ENCODE measurements at places on chromosomes 2 and 18. TPM values are rescaled to one million over a fixed set of nuclear protein-coding genes. Genes with fewer than 3 reads are reported as not detected.

The DLGAP1 gene
- polyA plus RNA-seq: 7.5 TPM

The RAB3GAP1 gene
- polyA plus RNA-seq: 57.8 TPM

The ACMSD gene
- 41.7 TPM for polyA plus RNA-seq

The KCNS3 gene
- 5.9 TPM for polyA plus RNA-seq

The ATF2 gene
- polyA plus RNA-seq: 71.0 TPM

The ALK gene
- polyA plus RNA-seq: 0.50 TPM

The PLEK gene
- 6.8 TPM for polyA plus RNA-seq

The TMEM163 gene
- polyA plus RNA-seq: 1.3 TPM

- DNase-seq: no peak
Measured at GRCh38 chr18:31232775-31233424, 70.2 kb upstream of the DSC1 start.

DNA sequence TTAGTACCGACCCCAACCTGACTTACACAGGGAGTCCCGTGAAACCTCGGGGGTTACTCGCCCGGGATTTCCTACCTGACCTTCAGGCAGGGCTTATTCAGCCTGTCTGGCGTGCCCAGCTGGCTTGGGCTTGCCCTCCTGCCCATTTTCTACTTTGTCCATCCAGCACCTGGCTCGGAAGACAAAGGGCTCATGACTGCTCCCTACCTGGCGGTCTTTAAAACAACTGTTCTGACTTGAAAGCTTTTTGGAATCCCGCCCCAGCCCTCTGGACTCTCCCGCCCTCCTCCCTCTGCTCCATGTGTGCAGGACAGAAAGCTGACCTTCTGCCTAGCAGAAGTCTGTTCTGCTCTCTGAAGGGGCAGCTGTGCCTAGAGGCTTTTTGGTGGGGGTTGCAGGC lies 43.1 kb downstream of the ACKR3 start:
- no peak for DNase-seq

DNA sequence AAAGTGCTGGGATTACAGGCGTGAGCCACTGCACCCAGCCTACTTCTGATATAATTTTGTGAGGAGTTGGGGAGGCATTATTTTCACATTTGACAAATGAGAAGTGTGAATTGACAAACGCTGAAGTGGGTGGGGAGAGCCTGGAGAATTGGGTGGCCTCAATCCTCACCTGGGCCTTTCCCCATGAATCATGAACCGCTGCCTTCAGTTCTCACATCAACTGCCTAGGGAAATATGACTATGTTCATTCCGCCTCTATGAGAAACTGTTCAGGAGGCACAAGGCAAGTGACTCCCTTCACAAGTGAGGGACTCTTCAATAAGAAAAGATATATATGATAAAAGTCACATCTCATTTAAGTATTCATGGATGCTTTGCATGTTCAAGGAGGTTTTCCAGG lies 96.6 kb upstream of the RND3 start:
- DNase-seq: no peak

DNA sequence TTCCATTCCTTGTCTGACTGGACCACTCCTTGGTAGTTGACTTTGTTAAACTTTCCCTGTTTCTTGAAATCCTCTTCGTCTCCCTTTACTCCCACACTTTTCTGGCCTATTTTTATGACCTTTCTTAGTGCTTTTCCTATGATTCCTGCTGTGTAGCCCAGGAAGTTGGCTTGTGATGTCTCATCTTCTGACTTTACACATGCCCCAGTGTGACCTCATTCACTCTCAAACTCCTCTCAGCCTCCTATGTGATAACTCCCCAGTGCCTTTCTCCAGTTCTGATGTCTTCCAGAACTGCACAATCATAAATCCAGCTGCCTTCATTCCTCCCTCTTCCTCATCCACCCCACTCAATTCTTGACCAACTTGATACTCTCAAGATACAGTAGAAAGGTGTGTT lies 407.6 kb downstream of the TGIF1 start:
- no peak for DNase-seq

GRCh38 chr2:113709022-113709421 lies 47.4 kb downstream of the SLC35F5 start:
- no peak for DNase-seq

DNA sequence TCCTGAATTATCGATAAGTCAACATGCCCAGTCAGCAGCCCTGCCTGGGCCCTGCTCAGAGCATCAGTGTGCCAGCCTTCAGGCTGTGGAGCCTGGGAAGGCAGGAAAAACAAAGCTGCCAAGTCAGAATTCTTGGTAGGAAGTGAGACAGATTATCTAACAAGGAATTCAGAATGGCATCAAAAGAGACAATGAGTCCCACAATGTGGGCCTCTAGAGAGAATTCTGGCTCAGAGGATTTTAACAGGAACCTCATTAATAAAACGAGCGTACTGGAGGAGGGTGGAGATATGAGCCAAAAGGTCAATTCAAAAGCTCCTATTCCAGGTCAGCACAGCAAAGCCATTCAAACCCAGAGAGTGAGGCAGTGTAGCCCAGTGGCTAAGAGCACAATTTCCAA lies 327.6 kb upstream of the MMADHC start:
- DNase-seq: no peak

DNA sequence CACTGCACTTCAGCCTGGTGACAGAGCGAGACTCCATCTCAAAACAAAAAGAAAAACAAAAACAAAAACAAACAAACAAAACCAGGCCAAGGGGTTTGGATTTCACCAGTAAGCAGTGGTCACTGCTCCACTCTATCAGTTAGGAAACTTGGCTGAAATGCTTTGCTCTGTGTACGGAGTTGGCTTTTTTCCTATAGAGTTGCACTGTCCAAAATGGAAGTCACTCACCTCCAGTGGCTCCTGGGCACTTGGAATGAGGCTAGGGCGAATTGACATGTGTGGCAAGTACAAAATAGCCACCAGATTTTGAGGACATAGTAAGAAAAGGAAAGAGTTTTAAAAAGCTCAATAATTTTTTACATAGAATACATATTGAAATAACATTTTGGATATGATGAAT lies 228.7 kb downstream of the LOXHD1 start:
- no peak for DNase-seq

DNA sequence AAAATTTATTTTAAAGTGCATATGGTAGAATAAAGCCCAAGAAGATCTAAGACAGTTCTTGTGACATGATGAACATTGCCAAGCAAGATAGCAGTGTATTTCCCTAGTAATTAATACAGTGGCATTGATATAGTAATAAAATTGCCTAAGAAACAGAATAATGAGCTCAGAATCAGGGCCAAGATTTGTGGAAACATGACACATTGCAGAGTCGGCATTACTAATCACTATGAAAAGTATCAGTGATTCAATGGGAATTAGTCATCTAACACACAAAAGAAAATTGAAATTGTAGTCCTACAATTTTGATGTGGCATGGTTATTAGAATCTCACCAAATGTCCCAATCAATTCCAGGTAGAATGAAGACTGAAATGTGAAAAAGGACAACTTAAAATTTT lies 243.0 kb upstream of the CYRIA start:
- DNase-seq: no peak

- no peak for DNase-seq
Measured at GRCh38 chr18:49207361-49207760, 253.1 kb downstream of the DYM start.

- no peak for DNase-seq
Measured at GRCh38 chr2:72138921-72139381, 8.7 kb downstream of the CYP26B1 start.

DNA sequence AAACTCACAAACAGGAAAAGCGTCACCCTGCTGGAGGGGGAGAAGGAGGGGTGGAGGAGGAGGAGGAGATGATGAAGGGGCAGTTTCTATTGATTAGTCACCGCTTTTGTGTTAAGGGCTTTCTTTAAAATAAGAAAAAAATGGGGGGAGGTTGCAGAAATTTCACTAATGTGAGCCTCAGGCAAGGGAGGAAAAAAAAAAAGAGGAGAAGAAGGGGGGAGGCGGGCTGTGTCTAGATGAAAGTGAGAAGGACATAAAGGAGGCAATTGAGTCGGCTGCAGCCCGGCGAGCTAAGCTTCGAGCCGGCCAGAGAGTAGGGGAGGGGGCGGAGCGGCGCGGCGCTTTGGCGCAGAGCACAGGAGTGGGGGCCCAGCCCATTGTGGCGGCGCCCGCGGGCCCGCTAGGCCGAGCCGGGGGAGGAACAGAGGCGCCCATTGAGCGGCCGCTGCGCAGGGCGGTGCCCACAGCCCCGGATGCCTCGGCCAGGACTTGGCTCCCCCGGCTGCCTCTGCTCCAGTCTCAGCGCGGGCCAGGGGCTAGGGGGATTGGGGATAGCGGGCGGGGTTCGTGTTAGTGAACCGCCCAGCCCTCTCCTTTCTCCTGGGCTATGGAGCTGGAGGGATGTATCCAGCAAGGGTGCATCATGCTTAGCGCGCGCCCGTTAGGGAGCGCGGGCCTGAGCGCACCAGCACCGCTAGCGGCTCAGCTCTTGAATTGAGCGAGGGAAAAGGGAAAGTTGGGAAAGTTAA lies 7.9 kb downstream of the PAX3 start:
- no peak for DNase-seq

DNA sequence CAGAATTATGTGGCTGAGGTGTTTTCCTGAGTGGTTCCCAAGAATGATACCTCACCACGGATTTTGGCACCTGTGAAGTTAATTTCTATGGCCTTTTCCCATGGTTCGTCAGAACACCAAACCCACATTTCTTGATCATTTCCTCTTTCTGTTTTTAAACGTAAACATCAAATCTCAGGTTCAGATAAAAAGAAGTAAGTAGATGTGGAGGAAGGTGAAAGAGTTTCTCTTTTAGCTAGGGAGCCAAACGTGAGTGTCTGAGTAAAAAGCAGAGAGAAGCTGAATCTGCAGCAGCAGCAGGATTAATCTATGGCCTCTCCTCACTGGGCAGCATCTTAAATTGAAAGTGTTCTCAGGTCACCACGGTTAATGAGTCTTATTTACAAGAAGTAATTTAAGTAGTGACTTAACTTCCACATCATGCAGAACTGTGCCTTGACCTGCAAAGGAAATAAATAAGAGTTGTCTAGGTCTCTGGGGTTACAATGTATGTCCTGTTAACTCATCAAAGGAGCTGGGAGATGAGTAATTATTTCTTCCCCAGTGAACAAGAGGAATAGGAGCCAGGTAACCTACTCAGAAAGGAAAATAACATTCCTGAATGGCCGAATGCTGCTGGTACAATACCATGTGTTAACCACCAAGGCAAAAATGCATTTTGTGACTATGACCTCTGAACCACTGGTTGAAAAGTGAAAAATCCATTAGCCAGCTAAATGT lies 139.6 kb upstream of the NETO1 start:
- no peak for DNase-seq

DNA sequence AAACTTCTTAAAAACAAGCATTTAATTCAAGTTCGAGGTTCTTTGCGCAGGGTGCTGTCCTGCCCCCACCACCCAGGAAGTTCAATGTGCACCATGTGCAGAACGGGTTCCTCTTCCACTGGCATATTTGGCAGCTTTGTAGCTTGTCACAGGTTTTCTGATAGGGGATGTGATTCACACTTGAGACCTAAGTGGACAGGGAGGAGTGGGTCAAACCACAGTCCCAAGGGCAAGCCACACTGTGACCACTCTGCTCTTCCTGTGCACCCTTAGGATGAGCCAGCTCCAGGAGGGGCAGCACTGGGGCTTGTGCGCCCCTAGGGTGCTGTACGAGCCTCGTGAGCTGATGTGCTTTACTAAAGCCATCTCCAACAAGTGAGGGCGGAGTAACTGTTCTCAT lies 82.5 kb downstream of the TGFA start:
- DNase-seq: no peak

DNA sequence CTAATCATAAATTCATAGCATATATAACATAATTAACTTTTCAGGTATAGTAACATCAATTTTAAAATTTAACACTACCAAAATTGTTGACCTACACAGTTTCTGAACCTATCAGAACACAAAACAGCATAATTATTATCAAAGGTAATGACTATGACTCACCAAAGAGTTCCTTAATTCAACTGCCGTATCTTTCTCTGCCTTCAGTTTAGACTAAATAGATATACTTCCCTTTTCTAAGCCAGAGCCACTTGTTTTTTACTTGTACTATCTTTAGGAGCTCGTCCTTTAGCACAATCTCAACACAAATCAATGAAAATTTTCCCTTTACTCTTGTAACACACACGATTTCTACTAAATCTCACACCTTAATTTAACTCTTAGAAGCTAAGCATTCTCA lies 54.4 kb downstream of the CCDC88A start:
- DNase-seq: no peak

- no peak for DNase-seq
Measured at GRCh38 chr2:33528441-33528950, 52.0 kb downstream of the RASGRP3 start.

Data from right renal pelvis (tissue), 4 donors.